ENCODE measurements at places on chromosomes 2 and 18.

DNA sequence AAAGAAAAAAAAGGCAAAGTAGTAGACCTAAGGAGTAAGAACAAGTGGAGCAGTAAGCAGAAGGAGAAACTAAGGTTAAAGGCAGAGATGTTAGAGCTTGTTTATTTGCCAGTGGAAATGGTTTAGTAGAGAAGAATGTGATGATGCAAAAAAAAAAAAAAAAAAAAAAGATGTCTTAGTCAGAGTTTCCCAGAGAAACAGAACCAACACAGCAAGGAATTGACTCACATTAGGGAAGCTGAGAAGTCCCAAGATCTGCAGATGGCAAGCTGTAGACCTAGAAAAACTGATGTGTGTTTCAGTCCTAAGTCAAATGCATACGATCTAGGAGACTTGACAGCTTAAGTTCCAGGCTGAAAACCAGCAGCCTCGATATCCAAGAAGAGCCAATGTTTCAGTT lies 1548.8 kb upstream of the LRRTM1 start:
- no peak overlapping the region for H3K4me3 ChIP-seq
- H3K27me3 ChIP-seq, result no peaks in the 10 kb centered on the region
- H3K27ac ChIP-seq, result no peak overlapping the region
- no peak for DNase-seq

- peak overlapping the region; percentile 88 for H3K27ac ChIP-seq
- H3K4me1 ChIP-seq, result peaks cover 8% of the 10 kb centered on the region
- no peaks in the 10 kb centered on the region for H3K36me3 ChIP-seq
- peak overlapping the region; percentile 62 for H3K4me3 ChIP-seq
Measured at GRCh38 chr18:49813069-49813318, 339 bp downstream of the ACAA2 start.

DNA sequence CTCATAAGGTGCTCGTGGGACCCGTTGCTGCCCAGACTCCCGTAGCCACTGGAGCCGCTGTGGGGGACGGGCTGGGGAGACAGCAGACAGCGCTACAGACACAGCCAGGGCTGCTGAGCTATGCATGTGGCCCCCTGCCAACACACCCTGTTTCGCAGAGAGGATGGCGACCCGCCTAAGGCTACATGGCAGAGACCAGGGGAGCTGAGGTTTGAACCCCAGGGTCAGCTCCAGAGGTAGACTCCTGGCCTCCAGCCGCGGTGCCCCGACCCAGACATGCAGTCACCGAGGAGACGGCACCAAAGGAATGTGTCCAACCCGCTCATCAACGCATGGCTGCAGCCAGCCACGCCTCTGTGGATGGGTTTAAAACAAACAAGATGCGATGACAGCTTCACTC lies 21.0 kb upstream of the HES6 start:
- no peak for DNase-seq
- no peak overlapping the region for H3K4me3 ChIP-seq
- H3K27me3 ChIP-seq, result no peaks in the 10 kb centered on the region
- peaks cover 5% of the 10 kb centered on the region for H3K4me1 ChIP-seq
- peaks cover 43% of the 10 kb centered on the region for H3K36me3 ChIP-seq
- H3K27ac ChIP-seq, result no peak overlapping the region

GRCh38 chr2:165698444-165698884 lies 95.6 kb downstream of the GALNT3 start:
- no peak overlapping the region for H3K27ac ChIP-seq
- no peaks in the 10 kb centered on the region for H3K4me1 ChIP-seq
- DNase-seq, result peak; percentile 12
- no peaks in the 10 kb centered on the region for H3K36me3 ChIP-seq
- H3K4me3 ChIP-seq, result no peak overlapping the region
- no peaks in the 10 kb centered on the region for H3K27me3 ChIP-seq

GRCh38 chr2:127783101-127783500 lies 27.9 kb downstream of the WDR33 start:
- DNase-seq, result no peak
- no peak overlapping the region for H3K27ac ChIP-seq
- H3K4me3 ChIP-seq, result no peak overlapping the region
- H3K4me1 ChIP-seq, result peaks cover 4% of the 10 kb centered on the region

DNA sequence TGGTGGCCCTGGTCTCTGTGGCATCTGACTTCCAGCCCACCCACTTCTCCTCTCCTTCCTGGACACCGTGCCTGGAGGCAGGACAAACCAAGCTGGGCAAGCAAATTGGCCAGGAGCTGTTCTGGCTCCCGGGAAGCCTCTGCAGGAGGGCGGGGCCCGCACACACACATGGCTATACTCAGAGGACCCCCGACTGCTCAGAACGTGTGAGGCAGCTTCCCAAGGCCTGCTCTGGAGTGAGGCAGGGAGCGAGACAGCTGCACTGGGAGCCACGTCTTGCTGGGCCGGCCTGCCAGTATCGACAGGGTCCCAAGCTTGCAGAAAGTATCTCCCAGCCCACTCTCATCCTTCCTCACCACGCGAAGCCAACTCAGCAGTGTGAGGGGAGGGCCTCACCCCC lies 257.3 kb downstream of the TWIST2 start:
- 0 out of 3 replicates have a peak, but pooled peaks cover 3% of the 10 kb centered on the region for H3K36me3 ChIP-seq
- H3K27ac ChIP-seq, result no peak overlapping the region
- no peak for DNase-seq
- no peaks in the 10 kb centered on the region for H3K27me3 ChIP-seq
- H3K4me1 ChIP-seq, result no peaks in the 10 kb centered on the region

DNA sequence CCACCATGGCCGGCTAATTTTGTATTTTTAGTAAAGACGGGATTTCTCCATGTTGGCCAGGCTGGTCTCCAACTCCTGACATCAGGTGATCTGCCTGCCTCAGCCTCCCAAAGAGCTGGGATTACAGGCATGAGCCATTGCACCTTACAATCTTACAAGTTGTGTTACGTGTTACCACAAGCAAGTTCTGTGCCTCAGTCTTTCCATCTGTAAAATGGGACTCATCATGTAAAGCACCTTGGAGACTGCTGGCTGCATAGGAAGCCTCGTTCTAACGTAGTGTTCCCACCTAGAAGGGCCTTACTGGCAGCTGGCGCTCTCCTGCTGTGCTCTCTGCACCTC lies 10.0 kb downstream of the DNAJB2 start:
- H3K27me3 ChIP-seq, result no peaks in the 10 kb centered on the region
- H3K4me1 ChIP-seq, result peaks cover 64% of the 10 kb centered on the region
- no peaks in the 10 kb centered on the region for H3K36me3 ChIP-seq
- no peak overlapping the region for H3K4me3 ChIP-seq

- H3K27me3 ChIP-seq, result no peaks in the 10 kb centered on the region
- peaks cover 32% of the 10 kb centered on the region for H3K4me1 ChIP-seq
- peaks cover 64% of the 10 kb centered on the region for H3K36me3 ChIP-seq
- no peak overlapping the region for H3K27ac ChIP-seq
Measured at GRCh38 chr2:130156624-130157004, 11.7 kb upstream of the CCDC74B start.

DNA sequence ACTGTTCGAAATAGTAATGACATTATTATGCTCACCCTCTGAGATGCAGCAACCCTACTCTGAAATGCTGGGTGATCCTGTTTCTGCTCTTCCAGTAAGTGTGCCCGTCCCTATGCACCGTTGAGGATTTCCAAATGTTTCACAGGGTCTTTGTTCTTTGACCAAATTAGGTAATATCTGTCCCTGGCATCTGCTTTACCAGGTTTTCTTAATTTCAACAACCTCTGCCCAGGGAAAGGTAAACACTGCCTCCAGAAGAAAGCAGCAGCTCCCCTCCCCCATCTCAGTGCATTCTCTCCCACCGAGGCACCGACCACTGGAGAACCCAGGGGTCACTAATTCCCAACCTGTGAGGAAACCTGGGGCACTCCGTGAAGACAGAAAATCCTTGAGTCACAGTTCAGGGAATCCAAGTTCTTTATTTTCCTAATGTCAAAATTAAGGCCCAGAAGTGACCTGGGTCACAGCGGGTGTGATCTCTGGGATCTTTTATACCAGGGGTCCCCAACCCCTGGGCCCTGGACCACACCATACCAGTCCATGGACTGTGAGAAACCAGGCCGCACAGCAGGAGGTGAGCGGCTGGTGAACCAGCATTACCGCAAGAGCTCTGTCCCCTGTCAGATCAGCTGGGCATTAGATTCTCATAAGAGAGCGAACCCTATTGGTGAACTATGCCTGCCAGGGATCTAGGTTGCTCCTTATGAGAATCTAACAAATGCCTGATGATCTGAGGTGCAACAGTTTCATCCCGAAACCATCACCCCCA lies 1.2 kb upstream of the GRB14 start:
- H3K4me1 ChIP-seq, result no peaks in the 10 kb centered on the region
- H3K36me3 ChIP-seq, result no peaks in the 10 kb centered on the region
- DNase-seq, result no peak
- no peak overlapping the region for H3K4me3 ChIP-seq

DNA sequence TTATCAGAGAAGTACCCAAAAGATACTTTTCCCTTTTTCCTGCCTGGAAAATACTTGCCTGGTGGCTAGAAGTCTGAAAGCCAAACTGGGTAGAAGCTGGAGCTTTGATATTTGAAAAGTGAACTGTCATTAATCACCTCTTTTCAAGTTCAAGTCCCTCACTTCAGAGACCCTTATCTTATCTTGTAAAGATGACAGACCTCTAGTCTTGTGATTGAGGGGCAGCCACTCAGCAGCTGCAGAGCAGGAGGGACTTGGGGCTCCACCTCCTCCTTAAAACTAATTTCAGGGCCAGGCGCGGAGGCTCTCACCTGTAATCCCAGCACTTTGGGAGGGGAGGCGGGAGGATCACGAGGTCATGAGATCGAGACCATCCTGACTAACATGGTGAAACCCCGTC lies 64.2 kb upstream of the CDCA7 start:
- H3K36me3 ChIP-seq, result no peaks in the 10 kb centered on the region
- H3K27me3 ChIP-seq, result no peaks in the 10 kb centered on the region
- no peak overlapping the region for H3K4me3 ChIP-seq
- H3K27ac ChIP-seq, result no peak overlapping the region
